ENCODE measurements at places on chromosomes 16 and 17. TPM values are rescaled to one million over a fixed set of nuclear protein-coding genes. Genes with fewer than 3 reads are reported as not detected.
A peak's percentile ranks its signal among the peaks of the same experiment; 100 is the strongest.

SYT17 gene
- 26.3 TPM for total RNA-seq

SHCBP1 gene
- 8.6 TPM for total RNA-seq

VAT1 gene
- 228 TPM for total RNA-seq

CLEC10A gene
- 9.6 TPM for total RNA-seq

SOCS1 gene
- 11.8 TPM for total RNA-seq

C16orf74 gene
- 1.9 TPM for total RNA-seq

GRCh38 chr17:33922971-33923370 is 332.1 kb upstream of the CCL2 start:
- H3K4me3 ChIP-seq: no peak overlapping the region
- no peaks in the 10 kb centered on the region for H3K36me3 ChIP-seq
- no peak overlapping the region for H3K27ac ChIP-seq

- H3K27me3 ChIP-seq: no peaks in the 10 kb centered on the region
- no peaks in the 10 kb centered on the region for H3K4me1 ChIP-seq
- no peak overlapping the region for H3K4me3 ChIP-seq
- no peaks in the 10 kb centered on the region for H3K36me3 ChIP-seq
Measured at GRCh38 chr17:233473-233941, 52.1 kb upstream of the DOC2B start.

GRCh38 chr17:63278728-63279442 is 167.2 kb downstream of the CYB561 start:
- H3K4me3 ChIP-seq: no peak overlapping the region
- no peaks in the 10 kb centered on the region for H3K27me3 ChIP-seq
- DNase-seq: no peak
- peaks cover 43% of the 10 kb centered on the region for H3K4me1 ChIP-seq
- no peak overlapping the region for H3K27ac ChIP-seq

DNA sequence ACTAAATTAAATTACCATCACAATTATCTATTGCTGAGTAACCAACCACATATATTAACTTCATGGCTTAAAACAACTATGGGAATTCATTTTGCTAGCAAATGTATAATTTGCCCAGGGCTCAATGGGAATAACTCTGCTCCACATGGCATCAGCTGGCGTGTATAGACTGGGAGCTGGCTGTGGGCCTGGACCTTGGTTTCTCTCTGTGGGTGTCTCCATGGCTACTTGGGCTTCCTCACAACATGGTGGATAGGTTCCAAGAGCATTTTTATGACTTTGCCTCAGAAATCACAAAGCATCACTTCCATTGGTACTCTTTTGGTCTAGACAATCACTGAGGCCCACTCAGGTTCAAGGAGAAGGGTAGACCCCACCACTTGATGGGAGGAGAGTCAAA is 144.9 kb downstream of the SOCS1 start:
- no peaks in the 10 kb centered on the region for H3K36me3 ChIP-seq
- H3K27ac ChIP-seq: no peak overlapping the region
- no peak overlapping the region for H3K4me3 ChIP-seq
- H3K27me3 ChIP-seq: no peaks in the 10 kb centered on the region
- peaks cover 11% of the 10 kb centered on the region for H3K4me1 ChIP-seq
- no peak for DNase-seq

DNA sequence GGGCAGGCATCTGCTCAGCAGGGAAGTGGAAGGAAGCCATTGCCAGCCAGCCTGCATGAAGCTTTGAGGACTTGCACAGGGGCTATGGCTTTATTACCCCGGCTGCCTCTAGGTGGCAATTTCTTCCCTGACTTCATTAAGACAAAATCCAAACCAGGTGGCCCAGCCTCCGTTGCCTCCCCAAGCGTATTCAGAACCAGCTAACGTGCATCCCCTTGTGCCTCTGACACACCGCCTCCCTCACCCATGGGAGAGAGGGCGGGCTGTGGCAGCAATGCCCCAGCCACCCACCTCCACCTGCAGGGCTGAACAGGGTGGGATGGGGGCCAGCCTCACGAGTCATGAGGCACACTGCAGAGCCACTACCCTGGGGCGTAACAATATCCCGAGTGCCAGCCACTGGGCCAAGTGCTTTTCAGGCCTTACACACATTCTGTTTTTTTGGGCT is 6.8 kb downstream of the KIFC3 start:
- no peak overlapping the region for H3K4me3 ChIP-seq
- peaks cover 21% of the 10 kb centered on the region for H3K4me1 ChIP-seq
- no peak for DNase-seq
- no peaks in the 10 kb centered on the region for H3K27me3 ChIP-seq
- peaks cover 69% of the 10 kb centered on the region for H3K36me3 ChIP-seq

DNA sequence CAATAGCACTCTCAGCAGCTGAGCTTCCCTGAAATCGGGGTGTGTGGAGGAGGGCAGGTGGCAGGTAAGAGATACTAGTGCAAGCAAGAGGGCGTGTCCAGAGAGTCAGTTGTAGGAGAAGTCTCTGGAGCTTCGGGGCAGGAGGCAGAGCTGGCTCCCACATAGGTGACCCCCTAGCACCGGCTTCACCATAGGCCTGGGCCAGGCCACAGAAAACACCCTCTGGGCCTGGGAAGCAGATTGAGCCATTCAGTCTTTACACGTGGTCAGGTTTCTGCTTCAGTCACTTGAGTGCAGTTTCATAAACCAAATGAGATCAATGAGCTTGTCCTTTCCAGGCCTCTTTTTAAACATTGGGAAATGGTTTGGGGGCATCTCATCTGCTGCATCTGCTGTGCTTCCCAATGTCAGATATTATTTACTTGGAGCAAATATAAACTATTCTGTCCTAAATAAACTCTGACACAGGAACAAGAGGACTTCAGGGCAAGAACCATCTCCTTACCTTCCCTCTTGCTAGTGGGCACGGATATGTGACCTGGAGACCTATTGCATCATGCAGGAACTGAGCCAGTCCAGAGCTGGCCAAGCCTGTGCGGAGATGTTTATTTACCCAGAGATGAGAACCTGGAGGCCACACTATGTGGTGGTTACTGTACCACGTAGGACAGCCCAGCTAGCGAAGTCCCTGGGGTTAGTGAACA is 16.1 kb downstream of the CCR7 start:
- peaks cover 63% of the 10 kb centered on the region for H3K4me1 ChIP-seq
- no peaks in the 10 kb centered on the region for H3K27me3 ChIP-seq
- H3K27ac ChIP-seq: peak overlapping the region; percentile 84
- H3K36me3 ChIP-seq: no peaks in the 10 kb centered on the region

- H3K4me3 ChIP-seq: no peak overlapping the region
- H3K27me3 ChIP-seq: no peaks in the 10 kb centered on the region
- no peaks in the 10 kb centered on the region for H3K36me3 ChIP-seq
- H3K4me1 ChIP-seq: no peaks in the 10 kb centered on the region
- no peak for DNase-seq
Measured at GRCh38 chr16:50831751-50832150, 89.9 kb downstream of the CYLD start.

DNA sequence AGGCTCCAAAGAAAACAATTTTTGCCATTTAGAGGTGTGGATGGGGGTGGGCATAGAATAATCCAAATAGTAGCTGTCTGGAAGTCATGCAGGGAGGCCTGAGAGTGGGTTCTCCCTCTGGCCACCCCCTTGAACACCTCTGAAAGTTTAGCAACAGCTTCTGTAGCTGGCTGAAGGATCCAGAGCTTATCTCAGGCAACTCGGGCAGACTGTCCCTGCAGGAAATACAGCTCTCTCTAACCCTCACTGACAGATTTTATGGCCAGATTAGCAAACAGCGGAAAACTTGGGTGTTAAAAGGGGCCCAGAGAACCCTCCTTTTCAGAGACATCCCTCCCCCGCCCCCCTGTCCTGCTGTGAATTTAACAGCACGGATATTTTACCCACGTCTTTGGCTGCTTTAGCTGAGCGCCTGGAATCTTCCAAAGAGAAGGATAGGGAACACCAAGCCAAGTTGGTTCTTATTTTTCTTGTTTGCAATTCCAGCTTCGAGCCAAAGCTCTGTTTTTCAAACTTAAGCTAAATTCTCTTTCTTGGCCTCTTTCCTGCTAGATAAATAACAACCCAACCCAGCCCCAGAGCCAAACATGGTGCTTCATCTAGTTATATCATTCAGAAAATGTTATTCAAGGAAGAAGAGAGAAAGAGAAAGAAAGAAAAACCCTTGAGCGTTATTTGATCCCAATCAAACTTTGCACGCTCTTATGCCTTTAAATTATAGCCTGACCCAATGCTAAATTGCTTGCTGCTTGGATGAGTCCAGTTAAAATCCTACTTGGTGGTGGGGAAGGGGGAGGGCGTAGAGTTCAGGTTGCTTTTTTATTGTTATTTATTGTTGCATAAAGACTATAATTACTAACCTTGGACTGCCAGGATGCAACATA is 2.3 kb upstream of the HOXB2 start:
- no peaks in the 10 kb centered on the region for H3K36me3 ChIP-seq
- peaks cover 100% of the 10 kb centered on the region for H3K27me3 ChIP-seq
- H3K4me1 ChIP-seq: no peaks in the 10 kb centered on the region
- no peak overlapping the region for H3K4me3 ChIP-seq

GRCh38 chr17:32007463-32008298 is 498 bp downstream of the LRRC37B start:
- H3K36me3 ChIP-seq: no peaks in the 10 kb centered on the region
- H3K27me3 ChIP-seq: no peaks in the 10 kb centered on the region
- H3K4me3 ChIP-seq: peak overlapping the region; percentile 68
- DNase-seq: peak; percentile 30
- peaks cover 8% of the 10 kb centered on the region for H3K4me1 ChIP-seq

GRCh38 chr16:72561-73548 is at the start of gene RHBDF1:
TSS of gene RHBDF1 (minus strand) at chr16:72631. CDS start at chr16:65015, 7,616 bp downstream.
- H3K36me3 ChIP-seq: no peaks in the 10 kb centered on the region
- H3K27me3 ChIP-seq: peaks cover 36% of the 10 kb centered on the region
- DNase-seq: peak; percentile 85
- peak within 1 kb of the TSS; percentile 73 for H3K4me3 ChIP-seq
- H3K27ac ChIP-seq: peak within 1 kb of the TSS; percentile 80

- H3K4me1 ChIP-seq: no peaks in the 10 kb centered on the region
- DNase-seq: no peak
- no peak overlapping the region for H3K4me3 ChIP-seq
- no peaks in the 10 kb centered on the region for H3K36me3 ChIP-seq
- H3K27me3 ChIP-seq: no peaks in the 10 kb centered on the region
Measured at GRCh38 chr16:88390735-88391134, 8.0 kb downstream of the ZNF469 start.

DNA sequence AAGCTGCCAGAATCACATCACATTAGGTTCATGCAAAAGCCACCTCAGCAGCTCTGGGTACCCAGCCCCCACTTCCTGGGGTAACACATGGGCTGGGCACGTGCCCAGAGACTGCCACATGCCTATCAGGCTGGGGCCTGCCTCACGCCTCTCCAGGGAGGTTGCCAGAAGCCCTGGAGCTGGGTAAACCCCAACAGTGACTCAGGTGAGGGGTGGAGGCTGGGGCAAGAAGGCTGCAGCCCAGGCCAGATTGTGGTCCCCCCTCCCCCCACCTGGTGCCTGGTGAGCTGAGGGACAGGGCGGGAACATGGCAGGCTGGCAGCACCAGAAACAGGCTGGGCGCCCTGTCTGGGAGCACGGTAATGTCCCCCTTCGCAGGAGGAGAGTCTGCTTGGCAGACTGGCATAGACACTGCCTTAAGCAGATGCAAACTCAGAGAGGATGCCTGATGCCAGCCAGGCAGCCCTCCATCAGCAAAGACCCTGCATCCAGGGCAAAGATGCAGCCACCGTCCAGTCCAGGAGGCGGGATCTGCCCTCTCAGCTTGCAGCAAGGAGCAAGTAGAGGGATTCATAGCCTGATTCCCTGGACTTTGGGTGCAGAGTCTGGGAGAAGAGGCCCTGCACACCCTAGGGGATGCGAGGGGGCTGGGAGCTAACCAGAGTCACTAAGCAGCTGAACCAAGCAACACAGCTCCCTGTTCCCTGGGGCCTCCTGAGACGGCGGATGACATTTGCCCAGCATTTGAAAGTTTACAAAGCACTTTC is 28.8 kb downstream of the NGFR start:
- no peak overlapping the region for H3K4me3 ChIP-seq
- no peak overlapping the region for H3K27ac ChIP-seq
- no peak for DNase-seq

DNA sequence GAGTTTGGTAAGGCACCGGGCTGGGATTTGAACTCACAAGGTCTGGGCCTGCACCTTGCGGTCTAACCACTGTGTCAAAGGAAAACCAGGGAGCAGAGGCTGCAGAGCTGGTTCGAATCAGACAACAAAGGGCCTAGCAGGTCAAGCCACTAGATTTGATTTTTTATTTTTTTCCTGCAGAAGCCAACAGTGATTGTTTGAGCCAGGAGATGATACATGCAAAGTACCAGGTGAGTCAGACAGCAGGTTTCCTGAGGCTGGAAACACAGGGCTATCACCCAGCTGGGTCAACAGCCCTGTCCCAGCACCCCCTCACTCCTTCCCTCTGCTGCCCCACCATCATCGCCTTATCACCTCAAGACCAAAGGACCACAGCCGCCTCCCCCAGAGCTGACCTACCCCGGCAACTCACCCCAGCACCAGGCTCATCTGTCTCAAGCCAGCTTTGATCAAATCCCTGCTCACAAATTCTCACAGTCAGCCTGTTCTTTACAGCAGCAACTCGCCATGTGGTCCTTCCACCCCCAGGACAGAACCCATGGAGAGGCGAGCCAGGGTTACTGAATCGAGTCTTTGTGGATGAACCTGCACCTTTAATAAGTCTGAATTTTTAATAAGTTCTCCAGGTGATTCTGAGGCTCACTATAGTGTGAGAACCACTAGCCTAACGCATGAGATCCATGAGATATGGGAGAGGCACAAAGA is 13.0 kb upstream of the KRT19 start:
- H3K4me3 ChIP-seq: no peak overlapping the region
- H3K27me3 ChIP-seq: peaks cover 20% of the 10 kb centered on the region
- no peak for DNase-seq
- H3K27ac ChIP-seq: no peak overlapping the region

DNA sequence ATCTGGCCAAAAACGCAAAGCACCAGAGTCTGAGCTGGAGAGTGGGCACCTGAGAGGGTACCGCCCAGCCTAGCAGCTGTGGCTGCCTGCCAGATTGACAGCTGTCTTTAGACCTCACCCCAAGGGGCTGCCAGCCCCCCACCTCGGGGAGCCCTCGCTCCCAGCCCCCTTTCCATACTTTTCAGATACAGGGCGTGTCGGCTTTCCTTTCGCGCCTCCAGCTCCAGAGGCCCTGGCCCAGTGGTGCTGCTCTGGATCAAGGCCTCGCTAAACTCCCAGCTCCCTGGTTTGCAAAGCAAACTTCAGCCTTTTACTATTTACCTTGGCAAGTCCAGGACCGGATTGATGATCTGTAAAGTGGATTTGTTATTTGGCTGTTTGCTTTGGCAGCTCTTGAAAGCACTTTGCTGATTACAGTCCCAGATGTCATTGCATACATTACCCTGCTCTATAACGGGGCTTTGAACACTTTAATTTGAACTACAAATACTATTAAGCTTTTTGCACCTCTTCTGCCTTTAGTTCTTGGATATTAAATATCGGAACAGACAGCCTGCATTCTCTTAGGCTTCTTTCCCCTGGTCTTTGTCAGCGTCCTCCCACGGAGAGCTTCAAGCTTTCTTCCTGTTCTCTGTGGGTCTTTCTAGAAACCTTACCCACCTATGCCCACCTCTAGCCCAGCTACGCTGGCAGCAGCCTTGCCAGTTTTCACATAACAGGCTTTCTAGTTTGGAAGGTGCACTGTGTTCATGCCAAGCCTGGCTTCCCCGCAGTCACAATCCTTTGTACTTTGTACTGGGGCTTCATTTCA is 63.6 kb upstream of the TBX2 start:
- no peak for DNase-seq
- no peaks in the 10 kb centered on the region for H3K27me3 ChIP-seq
- no peaks in the 10 kb centered on the region for H3K36me3 ChIP-seq
